ENCODE measurements at places on chromosomes 1 and 21. TPM values are rescaled to one million over a fixed set of nuclear protein-coding genes. Genes with fewer than 3 reads are reported as not detected.

GRCh38 chr1:157403608-157404007, 148.7 kb downstream of the FCRL5 start:
- no peak for DNase-seq

DNA sequence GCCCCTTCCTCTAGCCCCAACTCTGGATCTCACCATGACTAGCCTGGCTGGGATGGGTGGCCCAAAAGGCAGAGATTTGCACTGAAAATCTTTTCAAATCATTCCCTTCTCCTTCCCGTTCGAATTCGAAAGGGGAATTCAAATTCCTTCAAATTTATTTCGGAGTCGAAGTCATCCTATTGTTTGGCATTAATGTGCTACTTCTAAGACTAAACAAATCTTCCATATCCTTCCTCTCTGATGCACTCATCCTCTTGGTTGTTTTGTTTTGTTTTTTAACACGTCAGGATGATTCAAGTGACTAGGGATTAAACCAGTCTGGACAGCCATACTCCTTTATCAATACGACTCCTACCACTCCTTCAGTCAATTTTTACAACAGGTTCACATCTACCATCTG, 95.5 kb upstream of the SGIP1 start:
- DNase-seq, result no peak

DNA sequence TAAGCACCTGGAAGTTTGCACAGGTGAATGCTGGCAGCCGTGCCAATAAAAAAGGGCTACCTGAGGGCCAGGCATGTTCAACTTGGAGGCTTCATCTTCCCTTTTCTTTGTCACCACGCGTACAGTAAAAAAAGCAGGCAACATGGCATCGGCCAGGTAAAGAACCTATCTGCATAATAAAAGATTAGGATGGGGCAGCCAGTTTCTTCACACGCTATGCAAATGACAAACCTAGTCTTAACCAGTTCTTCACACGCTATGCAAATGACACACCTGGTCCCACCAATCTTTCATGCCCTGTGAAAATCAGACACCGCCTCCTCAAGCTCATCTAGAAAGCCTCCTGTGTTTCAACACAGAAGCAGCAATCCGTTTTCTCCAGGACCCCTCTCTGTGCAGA, 413.4 kb downstream of the HLX start:
- DNase-seq, result no peak

- DNase-seq, result peak; percentile 59
Observed at GRCh38 chr1:27542463-27543273, 52.7 kb upstream of the WASF2 start.

DNA sequence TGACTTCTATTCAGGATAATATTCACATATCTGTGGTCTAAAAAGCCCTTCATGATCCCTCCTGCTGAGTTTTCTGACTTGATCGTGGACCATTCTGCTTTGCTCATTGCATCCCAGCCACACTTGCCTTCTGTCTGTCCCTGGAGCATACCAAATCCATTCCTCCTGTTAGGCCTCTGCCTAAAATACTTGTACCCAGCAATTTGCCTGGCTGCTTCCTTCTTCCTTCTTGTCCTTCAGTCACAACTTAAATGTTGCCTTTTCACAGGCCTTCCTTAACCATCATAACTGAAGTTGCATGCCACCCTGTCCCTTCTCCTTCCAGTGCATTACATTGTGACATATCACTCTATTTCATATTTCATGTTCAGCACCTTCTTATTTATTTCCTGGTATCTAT, 4.3 kb downstream of the CR2 start:
- DNase-seq, result no peak

The RSPO1 gene
- 0.68 TPM for total RNA-seq

The OVAAL gene
- 0.44 TPM for total RNA-seq

Data from left cardiac atrium (tissue), 4 donors.